ENCODE measurements at places on chromosomes 1 and 21. TPM values are rescaled to one million over a fixed set of nuclear protein-coding genes. Genes with fewer than 3 reads are reported as not detected.
A peak's percentile ranks its signal among the peaks of the same experiment; 100 is the strongest.

DNA sequence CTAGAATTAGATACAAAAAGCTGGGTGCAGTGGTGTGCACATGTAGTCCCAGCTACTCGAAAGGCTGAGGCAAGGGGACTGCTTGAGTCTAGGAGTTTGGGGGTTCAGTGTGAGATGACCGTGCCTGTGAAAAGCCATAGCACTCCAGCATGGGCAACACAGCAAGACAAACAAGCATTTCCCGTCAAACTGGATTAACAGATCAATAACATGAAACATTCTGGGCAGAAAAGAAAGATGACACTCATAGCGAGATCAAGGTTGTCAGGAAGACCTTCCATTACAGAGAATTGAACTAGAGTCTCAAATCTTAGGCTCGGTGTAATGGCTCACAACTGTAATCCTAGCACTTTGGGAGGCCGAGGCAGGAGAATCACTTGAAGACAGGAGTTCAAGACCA lies 14.0 kb downstream of the TFB2M start:
- no peaks in the 10 kb centered on the region for H3K4me1 ChIP-seq
- H3K4me3 ChIP-seq = no peak overlapping the region
- no peak for DNase-seq
- H3K36me3 ChIP-seq = peaks cover 45% of the 10 kb centered on the region

The GALNT2 gene
- total RNA-seq = 179 TPM

- H3K27me3 ChIP-seq = no peaks in the 10 kb centered on the region
- H3K4me1 ChIP-seq = peaks cover 30% of the 10 kb centered on the region
- H3K36me3 ChIP-seq = peaks cover 35% of the 10 kb centered on the region
- peak; percentile 88 for DNase-seq
These were observed 50.2 kb downstream of the UBE4B start for GRCh38 chr1:10082785-10083479.

- peak overlapping the region; percentile 71 for H3K27ac ChIP-seq
- H3K36me3 ChIP-seq = peaks cover 24% of the 10 kb centered on the region
- no peak overlapping the region for H3K4me3 ChIP-seq
These were observed 77.4 kb downstream of the RERE start for GRCh38 chr1:8740034-8740449.

DNA sequence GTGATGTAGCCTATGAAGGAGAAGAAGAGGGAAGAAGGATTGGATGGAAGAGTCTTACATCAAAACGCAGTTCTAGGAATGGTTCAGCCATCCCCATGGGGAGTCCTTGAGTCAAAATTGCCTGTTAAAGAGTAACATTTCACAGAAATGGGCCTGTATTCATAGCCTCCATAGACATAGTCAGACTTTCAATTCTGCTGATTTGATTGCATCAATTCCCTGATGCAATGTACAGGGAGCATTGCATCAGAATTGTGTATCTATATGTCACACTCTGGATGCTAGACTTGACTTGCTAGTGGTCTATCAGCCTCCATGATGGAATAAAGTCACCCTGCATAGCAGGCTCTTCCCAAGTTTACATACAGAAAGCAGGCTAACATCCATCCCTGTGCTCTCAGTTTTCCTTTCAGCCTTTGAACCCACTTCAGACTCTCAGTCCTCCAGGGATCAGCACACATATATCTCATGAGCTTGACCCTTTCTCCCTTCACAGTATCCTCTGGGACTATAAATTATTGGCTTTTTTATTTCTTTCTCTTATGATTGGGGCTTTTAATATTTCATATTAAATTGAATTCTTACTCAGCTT lies 1111.7 kb upstream of the B3GALT2 start:
- no peak for DNase-seq
- H3K4me3 ChIP-seq = no peak overlapping the region
- no peak overlapping the region for H3K27ac ChIP-seq
- H3K27me3 ChIP-seq = no peaks in the 10 kb centered on the region

DNA sequence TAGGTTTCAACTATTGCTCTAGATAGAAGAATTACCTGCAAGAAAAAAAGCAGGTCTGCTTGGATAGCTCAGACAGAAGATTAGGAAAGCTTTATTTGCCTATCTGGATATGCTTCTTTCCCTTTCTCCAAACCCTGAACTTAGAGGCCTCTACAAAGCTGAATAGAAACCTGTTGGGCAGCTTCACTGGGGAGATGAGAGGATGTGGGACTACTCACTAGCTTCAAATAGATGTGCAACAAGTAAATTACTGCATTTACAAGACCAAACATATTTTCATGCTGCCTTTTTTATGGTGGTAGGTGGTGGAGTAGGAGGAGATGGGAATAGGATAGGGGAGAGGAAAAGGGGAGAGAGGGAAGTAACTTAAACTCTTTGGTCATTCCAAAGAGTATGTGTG lies 6.4 kb downstream of the CLCA2 start:
- no peak for DNase-seq
- no peak overlapping the region for H3K27ac ChIP-seq
- no peaks in the 10 kb centered on the region for H3K4me1 ChIP-seq
- H3K36me3 ChIP-seq = no peaks in the 10 kb centered on the region
- no peaks in the 10 kb centered on the region for H3K27me3 ChIP-seq

DNA sequence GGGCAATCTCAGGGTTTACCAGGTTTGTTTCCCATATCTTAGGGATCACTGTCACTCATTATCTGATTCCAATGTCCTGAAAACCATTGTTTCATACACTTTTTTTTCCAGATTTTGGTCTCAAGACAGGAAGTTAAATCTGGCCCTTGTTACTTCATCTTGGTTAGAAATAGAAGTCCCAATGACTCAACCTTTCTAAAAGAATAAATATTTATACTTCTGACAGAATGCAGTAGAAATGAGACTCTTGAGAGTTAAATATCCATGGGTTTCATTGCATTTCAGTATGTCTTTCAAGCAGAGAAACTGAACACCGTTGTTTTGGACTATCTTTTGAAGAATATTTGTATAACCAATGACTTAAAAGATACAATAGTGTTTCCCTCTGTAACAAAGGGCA lies 19.8 kb upstream of the VCAM1 start:
- H3K27me3 ChIP-seq = peaks cover 1% of the 10 kb centered on the region
- H3K4me3 ChIP-seq = no peak overlapping the region
- H3K36me3 ChIP-seq = no peaks in the 10 kb centered on the region
- H3K27ac ChIP-seq = no peak overlapping the region

DNA sequence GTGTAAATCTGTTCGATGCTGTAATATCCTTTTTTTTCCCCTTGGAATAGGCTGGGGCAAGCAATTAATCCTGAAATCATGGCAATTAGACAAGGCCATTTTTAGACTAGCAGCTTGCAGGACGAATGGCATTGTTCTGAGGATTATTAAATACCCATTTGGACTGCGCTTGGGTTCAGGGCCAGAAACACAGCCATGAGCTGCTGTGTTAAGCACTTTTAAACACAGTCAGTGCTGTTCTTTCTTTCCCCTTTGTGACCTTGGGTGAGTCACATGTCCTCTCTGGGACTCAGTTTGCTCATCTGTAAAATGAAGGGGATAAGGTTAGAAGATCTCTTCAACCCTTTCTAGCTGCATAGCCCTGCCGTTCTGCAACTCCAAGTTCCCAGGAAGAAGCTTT lies 58.6 kb upstream of the C8B start:
- H3K4me3 ChIP-seq = no peak overlapping the region
- no peaks in the 10 kb centered on the region for H3K36me3 ChIP-seq
- H3K27me3 ChIP-seq = peaks cover 7% of the 10 kb centered on the region
- no peak for DNase-seq
- H3K4me1 ChIP-seq = no peaks in the 10 kb centered on the region

DNA sequence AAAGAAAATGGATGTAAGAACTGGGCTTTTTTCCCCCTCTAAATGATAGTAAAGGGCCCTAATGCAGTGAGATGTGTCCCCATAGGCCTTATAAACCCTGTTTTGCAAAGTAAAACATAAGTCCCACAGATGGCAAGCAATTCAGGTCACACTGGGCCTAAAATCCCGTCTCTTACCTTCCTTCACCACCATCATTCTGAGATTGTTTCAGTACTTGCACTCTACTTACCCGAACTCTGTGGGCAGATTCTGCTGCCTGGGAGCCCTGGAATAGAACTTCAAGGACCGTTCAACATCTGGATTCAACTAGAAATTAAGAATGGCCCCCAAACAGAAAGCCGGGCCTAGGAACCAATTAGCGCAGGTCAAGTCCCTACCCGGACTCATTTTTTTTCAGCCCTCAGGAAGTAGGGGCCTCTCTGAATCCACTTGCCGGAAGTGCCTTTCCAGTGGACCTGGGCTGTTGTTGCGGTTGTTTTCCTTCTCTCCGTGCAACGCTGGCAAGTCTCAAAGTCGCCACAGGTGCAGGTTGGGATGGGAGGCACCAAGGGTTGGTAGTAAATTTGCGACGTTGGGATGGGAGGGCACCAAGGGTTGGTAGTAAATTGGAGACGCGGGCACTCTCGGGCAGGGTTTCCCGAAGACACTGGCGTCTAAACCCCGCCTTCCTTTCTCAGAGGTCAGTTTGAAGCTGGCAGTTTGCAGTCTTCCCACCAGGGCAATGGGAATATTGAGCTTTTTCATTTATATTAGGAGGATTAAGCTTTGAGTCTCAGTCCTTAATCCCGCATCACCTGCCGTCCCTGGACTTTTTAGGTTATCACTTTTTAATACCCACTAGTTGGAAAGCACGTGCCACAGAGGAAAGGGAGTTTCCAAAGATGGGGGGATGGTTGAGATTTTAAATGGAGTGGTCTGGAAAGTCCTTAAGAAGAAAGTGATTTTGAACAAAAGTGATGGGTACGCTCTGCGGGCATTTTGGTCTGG lies at the start of gene TMEM69:
TMEM69 (plus strand) TSS at position 428 of the 987 bp plus-strand sequence. CDS start 2,888 bp downstream, outside the sequence.
- peak; percentile 77 for DNase-seq
- H3K36me3 ChIP-seq = peaks cover 17% of the 10 kb centered on the region
- H3K4me1 ChIP-seq = peaks cover 28% of the 10 kb centered on the region
- peak within 1 kb of the TSS; percentile 100 for H3K27ac ChIP-seq

GRCh38 chr1:232571523-232571922 lies 58.4 kb downstream of the SIPA1L2 start:
- no peaks in the 10 kb centered on the region for H3K27me3 ChIP-seq
- H3K4me3 ChIP-seq = no peak overlapping the region
- no peak for DNase-seq
- H3K4me1 ChIP-seq = no peaks in the 10 kb centered on the region
- H3K27ac ChIP-seq = no peak overlapping the region

DNA sequence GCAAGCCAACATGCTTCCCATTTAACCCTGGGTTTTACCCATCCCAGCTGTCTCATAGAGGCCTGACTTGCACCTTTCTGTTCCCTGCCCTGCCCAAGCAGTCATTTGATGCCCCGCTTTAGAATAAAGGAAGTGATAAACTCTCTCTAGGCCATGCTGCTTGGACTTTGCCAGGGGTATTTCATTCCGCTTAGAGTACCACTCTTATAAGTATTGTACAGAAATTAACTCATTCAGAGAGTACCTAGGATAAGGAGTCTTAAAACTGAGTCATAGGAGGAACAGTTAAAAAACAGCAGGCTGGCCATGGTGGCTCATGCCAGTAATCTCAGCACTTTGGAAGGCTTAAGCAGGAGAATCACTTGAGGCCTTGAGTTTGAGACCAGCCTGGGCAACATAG lies 21.0 kb upstream of the LYST start:
- H3K4me3 ChIP-seq = no peak overlapping the region
- no peak for DNase-seq
- H3K4me1 ChIP-seq = peaks cover 11% of the 10 kb centered on the region
- H3K27me3 ChIP-seq = no peaks in the 10 kb centered on the region
- no peak overlapping the region for H3K27ac ChIP-seq

- no peaks in the 10 kb centered on the region for H3K4me1 ChIP-seq
- peaks cover 4% of the 10 kb centered on the region for H3K36me3 ChIP-seq
- H3K27me3 ChIP-seq = peaks cover 34% of the 10 kb centered on the region
- H3K27ac ChIP-seq = no peak within 1 kb of the TSS
- peak within 1 kb of the TSS; percentile 65 for H3K4me3 ChIP-seq
These were observed at the start of gene RIMKLA for GRCh38 chr1:42380586-42381279. Gene RIMKLA (plus strand): TSS chr1:42380792. CDS start chr1:42380935, 143 bp downstream.

The SPRR2B gene
- total RNA-seq = not detected

DNA sequence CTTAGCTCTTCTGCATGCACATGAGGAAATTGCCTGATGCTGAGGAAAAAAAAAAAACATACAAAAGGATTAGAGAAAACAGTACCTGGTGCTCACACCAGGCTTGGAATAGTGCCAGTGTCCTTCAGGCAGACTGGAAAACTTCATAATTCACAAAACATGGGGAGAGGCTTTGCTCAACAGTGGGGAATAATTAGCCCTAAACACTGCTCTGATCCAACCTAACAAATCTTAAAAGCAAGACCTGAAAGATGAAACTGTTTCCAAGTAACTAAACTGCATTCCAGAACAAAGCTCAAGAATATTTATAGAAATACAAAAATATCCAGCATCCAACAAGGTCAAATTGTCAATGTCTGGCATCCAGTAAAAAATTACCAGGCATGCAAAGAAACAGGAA lies 124.8 kb downstream of the AK5 start:
- H3K4me3 ChIP-seq = no peak overlapping the region
- H3K27me3 ChIP-seq = no peaks in the 10 kb centered on the region
- peak overlapping the region; percentile 52 for H3K27ac ChIP-seq

DNA sequence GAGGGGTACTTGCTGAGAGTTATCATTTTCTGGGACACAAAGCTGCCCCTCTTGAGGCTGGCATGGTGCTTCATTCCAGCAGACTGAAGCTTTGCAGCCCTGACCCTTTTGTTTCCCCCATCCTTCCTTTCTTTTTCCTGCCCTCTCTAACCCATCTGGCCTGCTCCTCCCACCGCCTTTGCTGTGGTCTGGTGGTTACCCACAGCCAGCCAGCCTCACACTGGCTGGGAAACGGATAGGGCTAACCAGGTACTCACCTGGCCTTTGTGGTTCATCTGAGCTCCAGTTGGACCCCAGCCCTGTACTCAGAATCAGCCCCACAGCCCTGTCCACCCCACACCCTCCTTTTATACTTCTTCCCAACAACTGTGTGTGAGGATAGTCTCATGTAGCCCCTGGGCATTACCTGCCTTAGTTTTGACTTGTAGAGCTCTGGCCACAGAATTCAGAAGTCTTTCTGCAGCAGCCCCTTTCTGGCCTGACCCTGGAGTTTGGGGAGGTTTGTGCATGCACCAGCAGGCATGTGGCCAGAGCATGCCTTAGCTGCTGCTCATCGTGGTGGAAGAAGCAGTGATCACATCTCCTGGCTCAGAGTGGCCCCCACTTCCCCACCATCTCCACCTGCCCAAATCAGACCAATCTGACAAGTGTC lies 138.0 kb downstream of the TRABD2B start:
- DNase-seq = no peak
- H3K27ac ChIP-seq = no peak overlapping the region
- no peak overlapping the region for H3K4me3 ChIP-seq
- no peaks in the 10 kb centered on the region for H3K36me3 ChIP-seq
- H3K4me1 ChIP-seq = no peaks in the 10 kb centered on the region

- no peak overlapping the region for H3K27ac ChIP-seq
- H3K36me3 ChIP-seq = no peaks in the 10 kb centered on the region
- no peaks in the 10 kb centered on the region for H3K27me3 ChIP-seq
These were observed 148.6 kb downstream of the TIAM1 start for GRCh38 chr21:31195334-31196015.

The PPIH gene
- total RNA-seq = 31.2 TPM

The PLA2G5 gene
- not detected for total RNA-seq

- H3K27me3 ChIP-seq = peaks cover 10% of the 10 kb centered on the region
- DNase-seq = no peak
- no peak overlapping the region for H3K27ac ChIP-seq
These were observed 104.9 kb upstream of the IFFO2 start for GRCh38 chr1:19061343-19061742.

GRCh38 chr1:63960326-63960725 lies 186.5 kb downstream of the ROR1 start:
- H3K36me3 ChIP-seq = peaks cover 5% of the 10 kb centered on the region
- H3K27me3 ChIP-seq = peaks cover 1% of the 10 kb centered on the region
- DNase-seq = no peak
- H3K4me3 ChIP-seq = no peak overlapping the region
